ENCODE measurements at places on chromosomes 4 and X.

DNA sequence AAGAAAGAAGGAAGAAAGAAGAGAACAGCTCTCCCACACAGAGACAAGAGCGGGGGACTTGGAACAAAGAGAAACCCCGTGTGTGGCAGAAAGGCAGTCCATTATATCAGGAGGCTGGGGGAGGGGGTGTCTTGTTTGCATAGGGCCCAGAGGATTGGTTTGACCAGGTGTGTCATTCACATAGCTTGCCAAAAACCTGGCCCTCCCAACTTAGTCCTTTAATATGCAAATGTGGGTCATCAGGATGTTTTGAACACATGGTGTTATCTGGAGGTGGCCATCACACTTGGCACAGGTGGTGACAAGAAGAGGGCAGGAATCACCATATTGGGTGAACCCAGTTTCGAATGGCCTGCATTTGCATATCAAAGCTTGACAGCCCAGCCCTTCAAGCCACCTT lies 111.7 kb downstream of the LINC00632 start:
- DNase-seq, result no peak

DNA sequence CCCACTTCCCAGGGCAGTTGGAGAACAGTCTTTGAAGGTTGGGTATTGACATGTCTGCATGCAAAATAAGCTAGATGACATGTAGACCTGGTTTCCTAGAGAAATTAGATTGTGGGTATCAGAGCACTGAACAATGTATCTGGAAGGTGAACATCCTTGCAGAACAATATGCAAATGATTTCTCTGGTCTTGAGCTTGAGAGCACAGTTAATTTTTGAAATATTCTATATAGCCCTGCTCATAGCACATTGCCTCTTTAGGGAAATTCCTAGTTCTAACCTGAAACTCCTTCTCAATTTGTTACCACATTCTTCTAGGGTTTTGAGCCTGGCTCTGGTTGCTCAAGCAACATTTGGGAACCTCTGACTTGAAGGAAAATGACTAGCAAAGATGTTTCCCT lies 41.6 kb upstream of the LAS1L start:
- no peak for DNase-seq

- DNase-seq, result no peak
These were observed 23.3 kb upstream of the TMSB4X start for GRCh38 chrX:12951595-12951975.

GRCh38 chr4:147821555-147821954 lies 89.7 kb downstream of the ARHGAP10 start:
- no peak for DNase-seq

- peak; percentile 33 for DNase-seq
These were observed 48.6 kb downstream of the PDGFRA start for GRCh38 chr4:54277691-54278090.

GRCh38 chr4:26113339-26113940 lies 199.4 kb downstream of the SMIM20 start:
- DNase-seq, result no peak

DNA sequence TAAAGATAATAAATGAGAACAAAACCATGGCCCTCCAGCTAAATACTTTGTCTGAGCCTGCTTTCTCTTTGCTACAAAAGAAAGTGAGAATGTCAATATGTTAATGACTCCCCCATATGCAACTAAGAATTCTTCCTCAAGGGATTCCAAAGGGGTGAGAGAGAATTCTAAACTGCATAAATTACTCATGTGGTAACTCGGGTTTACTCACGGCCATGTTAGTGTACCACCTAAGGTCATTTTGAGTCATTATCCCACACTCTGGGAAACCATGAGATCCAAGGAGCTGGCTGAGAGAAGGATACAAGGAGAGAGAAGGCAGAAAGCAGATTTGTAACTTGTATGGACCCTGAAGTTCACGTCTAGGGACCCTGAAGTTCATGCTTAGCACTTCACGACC lies 190.3 kb downstream of the DHX15 start:
- DNase-seq, result no peak

DNA sequence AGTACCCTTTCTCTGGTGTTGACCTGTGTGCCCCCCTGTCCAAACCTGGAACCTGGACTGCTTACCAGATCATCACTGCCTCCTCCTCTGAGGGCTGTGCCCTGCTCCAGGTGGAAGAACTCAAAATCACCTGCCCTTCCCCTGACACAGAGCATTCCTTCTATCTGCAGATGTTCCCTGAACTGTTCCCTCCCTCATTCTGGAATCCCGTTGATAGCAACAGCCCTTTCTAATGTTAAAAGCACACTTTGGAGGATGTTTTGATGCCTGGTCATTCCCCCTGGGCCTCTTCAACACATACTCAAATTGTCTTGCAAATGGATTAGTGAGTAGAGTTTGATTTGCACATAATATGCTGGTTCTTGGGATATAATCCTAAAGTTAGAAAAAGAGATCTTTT lies 225.8 kb downstream of the FGF13 start:
- no peak for DNase-seq

DNA sequence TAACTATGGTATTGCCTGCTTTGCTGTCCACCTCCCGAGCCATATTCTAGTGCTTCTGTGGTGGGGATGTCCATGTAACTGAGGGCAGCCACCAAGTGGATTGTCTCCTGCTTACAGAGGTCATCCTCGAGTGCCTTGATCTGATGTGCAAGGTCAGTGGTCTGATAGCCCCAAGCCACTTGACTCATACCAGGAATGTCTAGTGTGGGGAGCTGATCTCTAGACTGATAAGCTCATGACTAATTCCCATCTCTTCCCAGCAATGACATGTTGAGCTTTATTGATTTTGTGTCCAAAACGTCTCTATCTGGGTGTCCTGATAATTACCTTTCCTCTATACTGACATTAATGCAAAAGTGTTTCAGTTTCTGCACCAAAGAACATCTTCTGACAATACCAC lies 168.4 kb upstream of the WDR1 start:
- DNase-seq, result no peak
